ENCODE measurements at places on chromosomes 2 and 18.

GRCh38 chr2:239935789-239936758 is 89.1 kb downstream of the NDUFA10 start:
- no peak for DNase-seq

GRCh38 chr2:180196419-180196977 is 189.4 kb upstream of the CWC22 start:
- DNase-seq: no peak

GRCh38 chr2:217766356-217766755 is 236.4 kb downstream of the TNS1 start:
- no peak for DNase-seq

GRCh38 chr18:8536231-8536630 is 73.0 kb upstream of the RAB12 start:
- peak; percentile 10 for DNase-seq

GRCh38 chr2:118053681-118054080 is 34.6 kb upstream of the INSIG2 start:
- no peak for DNase-seq

DNA sequence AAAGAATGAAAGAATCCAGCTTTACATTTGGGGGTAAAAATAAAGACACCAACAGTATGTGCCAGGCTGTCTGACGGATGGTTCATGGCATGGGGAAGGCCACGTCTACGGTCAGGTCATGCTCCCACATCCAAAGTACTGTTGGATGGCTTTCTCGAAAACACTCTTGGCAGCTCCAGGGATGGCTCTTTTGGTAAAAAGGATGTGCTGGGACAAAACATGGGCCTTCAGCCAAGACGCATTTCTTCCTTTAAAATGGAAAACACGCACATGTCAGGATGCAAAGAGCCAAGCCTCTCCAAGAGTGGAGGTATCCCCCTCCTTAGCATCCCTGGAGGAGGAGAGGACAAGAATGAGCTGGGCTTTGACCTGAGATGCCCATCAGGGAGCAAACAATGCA is 376.5 kb upstream of the KLHL29 start:
- DNase-seq: no peak
